ENCODE measurements at places on chromosomes 5 and 9.
A peak's percentile ranks its signal among the peaks of the same experiment; 100 is the strongest.

DNA sequence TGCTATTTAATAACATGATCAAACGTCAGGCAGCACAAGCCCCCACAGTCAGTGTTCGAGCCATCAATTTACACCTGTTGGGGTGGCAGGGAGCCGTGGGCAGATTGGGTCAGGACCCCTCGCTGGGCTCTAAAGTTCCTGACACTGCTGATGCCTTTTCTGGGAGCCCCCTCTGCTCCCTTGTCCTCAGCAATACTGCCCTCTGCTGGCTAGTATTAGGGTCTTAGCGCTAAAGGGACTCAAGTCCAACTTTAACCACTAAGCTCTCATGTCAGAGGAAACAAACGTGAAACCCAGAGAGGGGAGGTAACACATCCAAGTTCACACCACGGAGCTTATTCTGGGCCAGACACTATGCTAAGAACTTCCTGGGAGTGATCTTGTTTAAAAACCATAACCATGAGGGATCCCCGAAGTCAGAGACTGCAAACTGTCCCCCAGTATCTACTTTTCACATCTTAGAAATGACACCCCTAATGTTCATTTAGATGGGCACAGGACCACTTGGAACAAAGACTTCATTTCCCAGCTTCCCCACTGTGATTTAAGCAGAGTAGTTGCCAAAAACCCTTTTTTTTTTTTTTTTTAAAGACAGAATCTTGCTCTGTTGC, 20.4 kb downstream of the ANKS6 start:
- no peak for DNase-seq

DNA sequence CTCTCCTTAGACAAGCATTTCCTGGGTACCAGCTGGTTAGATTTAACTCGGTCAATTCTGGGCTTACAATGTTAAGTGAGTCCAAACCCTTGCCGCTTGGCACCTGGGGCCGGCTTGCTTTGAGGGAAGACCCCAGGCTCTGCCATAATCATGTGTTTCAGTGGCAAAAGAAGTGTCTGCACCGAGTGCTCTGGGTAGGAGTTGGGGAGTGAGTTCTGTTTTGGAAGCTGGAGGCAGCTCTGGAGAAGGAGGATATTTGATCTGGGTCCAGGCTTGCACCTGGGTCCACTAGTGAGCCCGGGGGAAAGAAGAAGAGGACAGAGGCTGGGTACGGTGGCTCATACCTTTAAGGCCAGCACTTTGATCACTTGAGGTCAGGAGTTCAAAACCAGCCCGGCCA, 8.4 kb upstream of the OLFM1 start:
- DNase-seq = no peak

DNA sequence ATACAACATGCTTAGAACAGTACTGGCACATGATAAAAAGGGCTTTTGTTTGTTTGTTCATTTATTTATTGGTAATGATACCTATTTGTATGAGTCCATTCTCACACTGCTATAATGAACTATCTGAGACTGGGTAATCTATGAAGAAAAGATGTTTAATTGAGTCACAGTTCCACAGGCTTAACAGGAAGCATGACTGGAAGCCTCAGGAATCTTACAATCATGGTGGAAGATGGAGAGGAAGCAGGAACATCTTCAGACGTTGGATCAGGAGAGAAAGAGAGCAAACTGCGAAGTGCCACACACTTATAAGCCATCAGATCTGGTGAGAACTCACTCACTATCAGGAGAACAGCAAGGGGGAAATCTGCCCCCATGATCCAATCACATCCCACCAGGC, 847.7 kb downstream of the CDH18 start:
- no peak for DNase-seq

- no peak for DNase-seq
Measured at GRCh38 chr5:62306323-62306895, 403 bp downstream of the KIF2A start.

DNA sequence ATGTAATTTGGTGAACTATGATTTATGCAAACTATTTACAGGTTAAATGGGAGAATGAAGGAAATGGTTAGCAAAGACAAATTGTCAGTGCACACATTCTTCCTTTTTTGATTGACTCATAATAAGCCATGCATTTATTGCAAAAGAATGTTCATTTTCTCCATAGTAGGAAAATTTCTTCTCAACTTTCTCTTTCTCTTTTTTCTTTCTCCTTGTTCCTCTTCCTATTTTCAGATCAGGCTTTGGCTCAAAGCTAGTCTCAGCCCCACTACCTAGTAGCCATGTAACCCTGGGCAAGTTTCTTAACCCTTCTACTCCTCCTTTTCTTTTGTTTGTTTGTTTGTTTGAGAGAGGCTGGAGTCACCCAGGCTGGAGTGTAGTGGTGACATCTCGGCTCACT, 156.6 kb downstream of the PIK3R1 start:
- DNase-seq = no peak

GRCh38 chr9:121744002-121744686, 92.7 kb downstream of the DAB2IP start:
- peak; percentile 76 for DNase-seq

DNA sequence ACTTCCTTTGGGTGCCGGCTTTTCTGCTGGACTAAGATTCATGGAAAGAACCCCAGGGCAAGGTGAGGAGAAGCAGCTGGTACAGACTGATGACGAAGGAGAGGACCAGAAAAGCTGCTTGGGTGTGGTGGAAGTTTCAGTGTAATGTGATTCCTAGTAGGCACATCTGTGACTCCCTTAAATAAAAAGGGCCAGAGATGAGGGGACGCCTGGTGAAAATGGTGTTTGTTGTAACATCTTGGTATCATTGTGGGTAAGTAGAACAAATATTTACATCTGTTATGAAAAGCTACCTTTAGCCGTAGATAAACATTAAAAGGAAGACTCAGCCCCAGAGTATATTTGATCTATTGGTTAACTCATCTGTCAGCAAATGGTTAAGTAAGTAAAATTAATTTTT, 33.8 kb downstream of the OTULINL start:
- DNase-seq = no peak

DNA sequence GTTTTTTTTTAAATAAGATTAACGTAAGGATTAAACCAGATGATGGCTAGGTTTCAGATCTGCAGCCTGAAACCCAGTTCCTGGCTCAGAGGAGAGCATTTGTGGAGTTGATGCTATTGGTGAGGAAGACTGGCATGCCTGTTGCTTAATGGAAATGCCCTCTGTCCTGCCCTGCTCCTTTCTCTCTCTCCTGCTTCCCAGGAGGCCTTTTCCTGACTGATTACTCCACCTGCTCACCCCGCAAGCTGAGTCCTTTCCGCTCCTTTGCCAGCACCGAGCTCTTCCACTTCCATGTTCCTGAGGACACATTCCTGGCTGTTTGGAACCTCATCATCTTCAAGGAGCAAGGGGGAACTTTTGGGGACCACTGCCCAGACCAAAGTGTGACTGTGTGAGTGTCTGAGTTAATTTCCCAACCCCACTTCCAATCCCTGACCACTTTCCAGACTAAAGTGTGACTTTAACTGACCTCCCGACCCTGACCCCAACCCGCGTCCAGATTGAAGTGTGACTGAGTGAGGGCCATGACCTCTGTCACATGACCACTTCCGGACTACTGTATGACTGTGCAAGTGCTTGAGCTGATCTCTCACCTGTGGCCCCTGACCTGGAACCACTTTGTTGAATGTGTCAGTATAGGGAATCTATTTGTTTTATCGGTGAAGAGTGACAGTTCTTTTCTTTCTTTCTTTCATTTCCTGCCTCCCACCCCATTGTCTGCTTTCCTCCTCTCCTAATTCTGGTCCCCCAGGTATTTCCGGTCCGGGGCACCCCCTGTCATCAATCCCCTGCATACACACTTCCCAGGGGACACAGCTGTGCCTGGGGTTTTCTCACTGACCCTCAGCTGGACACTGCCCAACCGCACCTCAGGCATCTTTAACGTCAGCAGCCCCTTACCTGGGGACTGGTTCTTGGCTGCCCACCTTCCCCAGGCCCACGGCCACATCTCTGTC, 5.5 kb downstream of the TMEM8B start:
- DNase-seq = no peak

DNA sequence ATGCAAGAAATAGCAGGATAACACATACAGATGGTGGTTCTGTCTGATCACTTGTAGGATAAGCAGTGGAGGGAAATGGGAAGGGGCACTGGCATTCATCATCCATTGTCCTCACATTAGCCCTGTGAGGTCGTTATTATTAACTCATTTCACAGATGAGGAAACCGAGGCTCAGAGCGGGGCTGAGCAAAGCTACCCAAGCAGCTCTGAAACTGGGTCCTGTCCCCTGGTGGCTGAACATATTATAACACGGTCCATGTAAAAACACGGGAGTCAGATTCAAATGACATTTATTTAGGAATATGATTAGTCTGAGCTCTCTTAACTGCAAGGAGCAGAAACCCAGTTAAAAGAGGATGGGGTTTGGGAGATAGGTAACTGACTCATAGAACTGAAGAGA, 43.1 kb downstream of the HRH2 start:
- no peak for DNase-seq

DNA sequence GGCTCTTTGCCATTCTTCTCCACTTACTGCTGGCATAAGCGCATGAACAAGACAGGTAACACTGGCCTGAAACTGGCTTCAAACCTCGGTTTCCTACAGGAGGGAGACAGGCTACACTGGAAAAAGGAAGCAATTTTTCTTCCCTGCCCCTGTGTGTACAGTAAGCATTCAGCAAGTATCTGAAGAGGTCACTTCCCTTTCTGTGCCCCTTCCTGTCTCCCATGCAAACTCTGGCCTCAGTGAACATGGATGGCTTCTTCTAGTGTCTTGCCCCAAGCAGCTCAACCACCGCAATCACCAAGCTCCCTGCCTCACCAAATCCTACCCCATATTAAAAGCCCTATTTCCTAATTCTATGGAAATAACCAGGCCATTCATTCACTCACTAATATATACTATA, 42.4 kb downstream of the SERINC5 start:
- no peak for DNase-seq

DNA sequence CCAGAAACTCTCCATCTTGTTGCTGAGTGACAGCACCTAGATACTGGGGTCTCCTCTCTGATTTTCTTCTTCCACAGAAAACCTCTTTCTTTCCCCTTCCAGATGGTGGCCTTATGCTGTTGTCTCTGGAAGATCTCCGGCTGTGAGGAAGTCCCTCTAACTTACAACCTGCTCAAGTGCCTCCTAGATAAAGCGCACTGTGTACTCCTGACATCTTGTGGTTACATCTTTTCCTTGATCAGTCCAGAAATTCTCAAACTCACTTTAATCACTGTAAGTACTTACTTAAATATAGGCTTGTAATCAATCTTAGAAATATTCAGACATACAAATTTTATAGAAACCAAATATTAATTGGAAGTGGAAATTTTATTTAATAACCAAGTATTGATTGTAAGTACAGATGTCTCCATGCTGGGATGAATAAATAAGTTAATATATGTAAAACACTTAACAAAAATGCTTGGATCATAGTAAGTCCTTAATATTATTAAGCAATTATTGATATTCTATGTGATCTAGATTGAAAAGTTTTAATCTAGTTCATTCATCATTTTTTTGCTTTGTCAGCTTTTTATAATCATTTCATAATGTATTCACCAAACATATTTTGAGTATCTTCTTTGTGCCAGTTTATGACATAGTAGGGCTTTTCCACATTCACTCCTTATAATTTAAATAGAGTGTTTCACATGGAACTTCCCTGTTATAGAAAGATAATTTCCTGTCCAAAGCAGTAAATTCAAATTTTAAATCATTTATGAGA, 1381.4 kb upstream of the CDH6 start:
- no peak for DNase-seq

DNA sequence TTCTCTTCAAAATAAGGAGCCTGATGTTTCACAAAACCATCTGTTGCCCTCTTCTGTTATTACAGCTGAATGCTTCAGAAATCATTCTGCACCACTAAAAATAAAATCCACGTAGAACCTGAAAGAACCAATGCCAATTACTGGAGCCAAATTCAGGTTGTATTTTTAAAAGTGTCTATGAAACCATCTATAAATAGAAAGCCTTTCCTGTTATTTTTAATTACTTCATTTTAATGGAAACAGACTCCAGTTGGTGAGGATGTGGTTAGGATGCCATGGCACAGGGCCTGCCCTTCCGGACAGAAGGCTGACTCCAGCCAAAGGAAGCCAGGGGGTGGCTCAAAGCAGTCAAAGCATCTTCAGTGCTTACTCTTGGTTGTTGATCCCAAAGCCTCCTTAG, 119.8 kb downstream of the TENT4A start:
- no peak for DNase-seq

DNA sequence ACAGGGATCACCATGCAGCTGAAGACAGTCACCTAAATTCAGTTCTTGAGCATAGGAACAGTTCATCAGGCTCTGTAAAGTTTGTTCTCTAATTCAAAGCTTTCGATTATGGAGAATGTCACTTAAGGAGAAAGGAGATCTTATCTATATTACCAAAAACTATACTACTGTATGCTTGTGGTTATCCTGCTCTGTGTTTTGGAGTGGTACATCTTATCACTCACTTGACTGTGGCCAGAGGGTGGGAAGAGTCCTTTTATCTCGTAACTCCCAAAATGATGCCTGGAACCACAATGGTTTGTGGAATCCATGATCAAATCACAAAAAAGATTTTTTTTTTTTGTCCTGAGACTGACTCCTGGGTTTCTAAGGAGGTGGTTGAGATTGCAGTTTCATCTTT, 230.7 kb downstream of the COMMD10 start:
- DNase-seq = no peak

DNA sequence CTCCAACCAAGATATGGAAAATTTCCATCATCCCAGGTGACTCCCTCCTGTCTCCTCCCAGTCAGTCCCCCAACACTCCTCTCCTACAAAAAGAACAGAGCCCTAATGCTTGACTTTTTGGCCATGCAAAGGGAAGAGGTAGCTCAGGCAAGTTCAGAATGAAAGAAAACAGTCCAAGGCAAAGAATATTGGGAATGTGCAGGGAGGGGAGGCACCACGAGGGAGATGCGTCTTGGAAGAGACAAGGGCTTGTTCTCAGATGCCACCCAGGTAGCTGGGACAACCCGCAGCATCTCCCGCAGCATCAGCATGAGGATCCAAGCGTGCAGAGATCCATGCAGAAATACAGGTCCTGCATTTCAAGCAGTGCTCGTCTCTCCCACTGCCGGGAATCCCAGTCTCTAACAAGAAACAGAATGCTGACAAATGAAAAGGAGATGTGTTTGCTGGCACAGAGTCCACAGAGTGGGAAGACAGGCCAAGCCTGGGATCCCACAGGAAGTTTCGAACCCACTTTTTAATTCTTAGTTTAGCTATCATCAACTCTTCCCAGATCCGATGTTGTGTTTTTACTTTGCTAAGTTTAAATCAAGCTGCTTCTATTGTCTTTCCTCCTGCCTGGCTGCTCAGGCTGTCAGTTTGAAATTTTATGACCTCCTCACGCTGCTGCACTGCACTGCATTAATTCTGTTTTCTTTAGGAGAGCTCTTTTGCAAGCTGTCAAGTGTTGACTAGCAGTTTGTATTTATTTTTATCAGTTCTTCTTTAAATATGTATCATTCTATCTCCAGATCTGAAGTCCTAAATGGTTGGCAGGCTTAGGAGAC, 86.8 kb upstream of the OSMR start:
- peak; percentile 15 for DNase-seq
